ENCODE measurements at places on chromosomes 4 and X. TPM values are rescaled to one million over a fixed set of nuclear protein-coding genes. Genes with fewer than 3 reads are reported as not detected.

The TEX11 gene
- polyA plus RNA-seq = 0.09 TPM

GRCh38 chrX:129622757-129623301 lies 31.9 kb downstream of the APLN start:
- DNase-seq = no peak

The TIGD4 gene
- polyA plus RNA-seq = 3.0 TPM

DNA sequence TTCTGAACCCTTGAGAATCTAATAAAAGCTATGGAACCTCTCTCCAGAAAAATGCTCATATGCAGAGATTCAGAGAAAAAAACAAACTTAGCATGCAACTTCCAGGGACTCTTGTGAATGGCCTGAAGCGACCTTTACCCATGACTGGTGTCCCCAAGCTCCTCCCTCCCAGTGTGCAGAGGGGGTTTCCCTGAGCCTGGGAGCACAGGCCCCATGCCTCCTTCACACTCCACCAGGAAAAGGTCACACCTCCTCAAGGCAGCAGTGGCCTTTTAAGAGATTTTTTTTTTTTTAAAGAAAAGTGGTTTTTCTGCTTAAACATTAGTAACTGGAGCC lies 13.3 kb upstream of the UBA6 start:
- DNase-seq = no peak

- no peak for DNase-seq
Observed at GRCh38 chr4:69490271-69490670, 5.4 kb downstream of the UGT2B4 start.

The ERVMER34-1 gene
- polyA plus RNA-seq = 0.61 TPM

DNA sequence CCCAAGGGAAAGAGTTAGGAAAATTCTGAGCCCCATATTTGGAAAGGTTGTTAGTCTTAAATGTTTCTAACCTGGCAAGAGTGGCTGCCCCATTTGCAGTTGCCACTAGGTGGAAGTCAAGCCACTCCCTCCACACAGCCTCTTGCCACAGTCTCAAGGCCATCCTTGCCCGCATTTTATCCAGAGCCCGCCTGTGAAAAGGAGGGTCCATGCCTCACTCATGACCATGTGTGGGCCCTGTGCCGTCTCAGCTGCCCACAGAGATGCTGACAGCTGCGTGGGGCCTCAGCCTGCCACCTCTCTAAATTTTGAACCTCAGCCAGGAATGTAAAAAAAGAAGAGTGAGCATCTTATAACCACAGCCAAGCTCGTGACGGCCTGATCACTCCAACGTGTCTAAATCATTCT lies 201.5 kb upstream of the FAM241A start:
- no peak for DNase-seq

DNA sequence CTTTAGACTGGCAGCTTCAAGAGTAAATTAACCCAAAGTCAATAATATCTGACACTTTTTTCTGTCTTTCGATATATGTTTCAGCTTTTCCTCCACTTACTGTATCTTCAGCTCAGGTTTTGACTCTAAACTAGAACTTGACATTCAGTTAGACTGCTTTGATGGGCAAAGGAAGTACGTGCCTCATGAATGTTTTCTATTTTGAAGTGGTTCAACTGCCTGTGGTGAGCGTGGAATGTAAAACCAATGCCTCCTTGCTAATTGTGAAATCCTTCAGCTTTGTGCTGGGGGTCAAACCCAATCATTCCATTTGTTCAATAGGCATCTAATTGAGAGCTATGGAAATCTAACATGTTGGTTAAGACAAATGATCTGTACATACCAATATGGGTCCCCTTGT lies 857.0 kb upstream of the HTR2C start:
- no peak for DNase-seq

DNA sequence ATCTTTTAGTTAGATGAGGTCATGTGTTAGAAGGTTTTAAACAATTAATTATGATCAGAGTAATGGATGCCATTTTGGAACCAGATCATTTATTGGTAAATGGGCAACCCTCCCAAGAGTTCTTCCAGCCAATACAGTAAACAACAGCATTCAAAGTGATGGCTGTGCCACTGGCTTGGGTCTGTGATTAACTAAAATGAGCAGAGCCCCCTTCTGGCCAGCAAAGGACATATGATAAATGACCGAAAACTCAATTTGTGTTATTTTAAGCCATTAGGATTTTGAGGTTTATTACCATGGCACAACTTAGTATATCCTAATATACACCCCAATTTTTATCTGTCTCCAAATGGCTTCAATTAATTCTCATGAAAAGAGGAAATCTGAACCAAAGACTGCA lies 90.8 kb upstream of the NPFFR2 start:
- peak; percentile 16 for DNase-seq

The STATH gene
- not detected for polyA plus RNA-seq

The SLC6A14 gene
- polyA plus RNA-seq = 1.1 TPM

GRCh38 chrX:133638285-133638684 lies 223.0 kb upstream of the GPC4 start:
- DNase-seq = no peak

DNA sequence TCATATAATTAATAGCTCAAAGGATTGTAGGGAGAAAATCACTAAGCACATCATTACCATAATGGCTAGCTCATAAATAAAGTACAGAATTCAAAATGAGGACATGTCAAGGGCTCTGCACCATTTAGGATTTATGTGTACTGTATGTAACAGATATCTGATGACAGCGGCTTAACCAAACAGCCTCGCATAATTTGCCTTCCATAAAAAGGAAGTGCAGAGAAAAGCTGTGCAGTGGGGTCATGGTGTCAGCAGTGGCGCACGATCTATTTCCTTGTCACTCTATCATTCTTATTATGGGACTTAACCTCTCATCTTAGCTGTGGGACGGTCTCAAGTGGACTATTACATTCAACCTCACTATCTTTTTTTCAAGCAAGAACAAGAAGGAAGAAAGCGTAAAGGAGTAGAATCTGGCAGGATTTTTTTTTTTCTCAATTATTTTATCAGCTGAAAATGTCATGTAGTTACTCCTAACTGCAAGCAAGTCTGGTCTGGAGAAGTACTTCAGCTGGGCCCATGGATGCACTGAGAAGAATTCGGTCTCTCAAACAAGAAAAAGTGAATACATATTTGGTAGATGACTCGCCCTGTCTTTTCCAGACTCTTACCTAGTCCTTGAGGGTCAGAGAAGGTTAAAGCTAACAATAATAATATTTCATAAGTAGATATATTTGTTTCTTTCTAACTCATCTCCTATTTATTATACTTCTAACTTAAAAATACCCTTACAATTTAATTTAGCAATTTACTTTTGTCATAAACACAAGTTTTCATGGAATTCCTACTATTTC lies 94.6 kb downstream of the COX18 start:
- DNase-seq = no peak

DNA sequence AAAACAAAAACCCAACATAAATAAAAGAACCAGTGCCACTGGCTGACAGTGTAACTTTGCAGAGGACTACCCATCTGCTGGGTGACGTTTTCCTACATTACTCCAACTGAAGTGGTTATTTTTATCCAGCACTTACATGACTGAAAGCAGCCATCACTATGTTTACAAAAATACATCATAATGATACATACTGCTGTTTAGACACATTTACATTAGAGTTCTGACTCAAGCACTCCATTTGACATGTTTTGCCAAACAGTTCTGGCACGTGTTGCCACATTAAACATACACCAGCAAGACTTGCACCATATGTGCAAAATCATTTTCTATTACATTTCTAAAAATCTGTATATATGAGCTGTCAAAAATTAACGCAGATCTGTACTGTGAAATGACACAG lies 39.6 kb downstream of the BEND4 start:
- no peak for DNase-seq

The NAP1L5 gene
- polyA plus RNA-seq = 10.4 TPM

GRCh38 chr4:51842167-51842553 lies 793 bp upstream of the DCUN1D4 start:
- DNase-seq = no peak

GRCh38 chrX:19595043-19595677 lies 79.9 kb upstream of the MAP3K15 start:
- no peak for DNase-seq
